Vagina (tissue), 2 donors: ENCODE measurements at places on chromosomes 6 and 20.

DNA sequence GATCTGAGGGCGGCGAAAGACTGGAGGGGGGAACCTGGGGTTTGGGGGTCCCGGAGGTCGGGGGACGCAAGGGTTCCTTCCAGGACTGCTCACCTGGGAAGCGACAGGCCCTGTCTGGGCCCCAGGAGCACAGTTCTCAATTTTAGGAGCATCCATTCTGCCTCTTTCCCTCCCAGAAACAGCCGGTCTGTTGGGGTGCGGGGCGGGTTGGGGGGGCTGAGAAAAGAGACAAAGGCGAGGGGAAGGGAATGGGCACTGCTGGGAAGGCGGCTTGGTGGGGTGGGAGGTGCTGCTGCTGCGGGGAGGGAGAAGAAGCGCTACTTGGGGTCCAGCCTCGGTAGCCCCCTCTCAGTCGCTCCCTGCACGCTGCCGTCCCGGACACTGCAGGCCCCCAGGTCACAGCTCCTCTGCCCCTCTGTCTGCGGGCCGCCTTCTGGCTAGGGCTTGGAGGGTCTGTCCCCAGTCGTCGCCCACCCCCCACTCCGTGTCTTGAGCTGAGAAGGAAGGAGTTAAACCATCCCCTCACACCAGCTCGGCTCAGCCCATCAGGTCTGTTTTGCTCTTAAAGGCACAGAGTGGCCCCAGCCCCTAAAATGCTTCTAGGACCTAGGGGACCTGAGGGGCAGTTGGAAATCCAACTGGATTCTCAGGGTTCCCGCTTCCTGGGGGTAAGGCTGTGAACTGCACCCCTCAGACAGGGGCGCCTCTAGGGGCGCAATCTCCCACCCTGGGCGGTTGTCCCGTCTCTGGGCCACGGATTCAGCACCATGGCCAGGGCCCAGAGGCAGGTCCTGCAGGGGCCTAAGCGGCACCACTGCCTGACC, 690 bp downstream of the GDAP1L1 start:
- DNase-seq = no peak

GRCh38 chr6:16684896-16685554, 76.2 kb downstream of the ATXN1 start:
- no peak for DNase-seq

DNA sequence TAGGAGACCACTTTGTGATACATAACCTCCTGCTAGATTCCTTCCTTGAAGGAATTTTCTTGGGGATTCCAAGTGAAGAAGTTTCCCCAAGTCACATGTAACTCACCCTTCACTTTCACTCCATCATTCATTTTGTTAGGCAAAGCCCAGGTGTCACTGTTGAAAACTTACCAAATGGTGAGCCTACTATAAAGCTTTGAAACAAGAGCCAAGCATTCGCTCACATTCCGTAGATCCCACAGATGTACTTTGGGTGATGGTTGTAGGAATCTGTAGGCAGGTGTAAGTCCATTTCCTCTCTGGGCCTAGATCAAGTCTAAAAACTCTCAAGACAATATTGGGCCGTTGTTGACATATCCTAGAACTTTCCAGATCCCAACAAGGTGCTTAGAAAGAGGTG, 74.1 kb downstream of the PRDM1 start:
- no peak for DNase-seq

GRCh38 chr20:44627364-44628010, 24.0 kb downstream of the ADA start:
- DNase-seq = no peak

GRCh38 chr6:170082531-170083187, 208.2 kb downstream of the DLL1 start:
- no peak for DNase-seq

GRCh38 chr6:163878698-163879097, 464.2 kb downstream of the QKI start:
- no peak for DNase-seq

GRCh38 chr6:16334671-16335070, 96.3 kb downstream of the GMPR start:
- DNase-seq = peak; percentile 96

GRCh38 chr20:2606507-2607006, 45.9 kb upstream of the NOP56 start:
- DNase-seq = no peak

- DNase-seq = no peak
Measured at GRCh38 chr6:115577270-115577669, 483.4 kb downstream of the FRK start.

DNA sequence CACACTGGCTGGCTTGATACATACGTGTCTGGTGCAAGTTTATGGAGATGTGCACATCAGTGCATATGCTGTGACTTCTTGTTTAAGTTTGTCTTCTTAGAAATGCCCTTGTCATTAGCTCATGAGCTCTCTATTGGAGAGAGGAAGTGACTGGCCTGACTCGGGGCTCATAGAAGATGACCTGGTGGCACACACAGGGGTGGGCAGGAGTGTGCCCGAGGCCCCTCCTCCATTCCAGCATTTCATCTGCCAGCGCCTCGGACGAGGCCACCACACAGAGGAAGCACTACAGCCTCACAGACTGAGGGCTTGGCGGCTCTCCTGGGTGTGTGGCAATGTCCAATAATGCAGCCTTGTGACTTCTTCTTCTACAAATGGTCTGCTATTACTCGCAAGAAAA, 109.7 kb downstream of the FAM120B start:
- DNase-seq = peak; percentile 8

- DNase-seq = peak; percentile 29
Measured at GRCh38 chr20:58109126-58109880, 119.2 kb downstream of the ANKRD60 start.

DNA sequence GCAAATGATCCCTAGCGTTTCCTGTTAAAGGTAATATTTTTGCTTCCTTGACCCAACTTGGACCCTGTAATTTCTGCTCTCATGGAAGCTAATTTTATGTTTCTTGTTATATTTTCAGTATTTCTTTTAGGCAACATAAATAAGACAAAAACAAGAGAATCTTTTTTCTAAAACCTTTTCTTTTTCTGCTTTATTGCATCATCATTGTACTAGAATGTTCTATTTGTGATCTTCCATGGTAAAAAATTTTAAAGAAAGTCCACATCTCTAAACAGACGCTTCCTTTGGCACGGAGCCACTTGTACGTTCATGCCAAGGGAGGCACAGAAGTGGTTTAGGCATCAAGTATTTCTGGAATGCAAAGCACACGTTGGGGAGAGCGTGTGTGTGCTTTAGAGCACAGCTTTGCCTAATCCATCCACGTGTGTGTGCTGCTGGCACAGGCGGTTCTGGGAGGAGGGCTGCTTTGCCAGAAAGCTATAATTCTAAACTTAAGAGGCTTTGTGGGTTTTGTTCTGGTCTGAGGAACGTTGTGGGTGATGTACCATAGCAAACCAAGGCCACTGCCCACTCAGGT, 98.3 kb downstream of the SASH1 start:
- DNase-seq = no peak

DNA sequence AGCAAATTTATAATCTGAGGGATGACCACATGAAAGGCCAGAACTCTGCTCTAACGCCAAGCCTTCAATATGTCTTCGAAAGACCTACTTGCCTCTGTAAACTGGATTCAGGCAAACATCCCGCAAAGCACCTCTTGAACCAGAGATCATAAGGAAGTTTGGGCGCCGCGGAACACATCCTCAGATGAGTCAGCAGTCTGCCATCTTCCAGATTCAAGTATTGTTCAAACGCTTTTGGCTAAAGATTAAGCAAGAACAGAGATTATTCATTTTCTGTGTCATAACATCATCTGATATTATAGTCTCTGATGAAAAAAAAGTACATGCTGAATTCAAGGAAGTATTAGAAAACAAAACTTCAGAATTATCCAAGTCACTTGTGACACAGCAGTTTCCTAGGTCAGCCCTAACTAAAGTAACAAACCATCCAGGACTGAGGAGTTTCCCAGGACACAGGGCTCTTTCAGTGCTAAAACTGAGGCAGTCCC, 20.8 kb downstream of the TBC1D7 start:
- no peak for DNase-seq

- DNase-seq = no peak
Measured at GRCh38 chr6:136111831-136112230, 138.3 kb downstream of the MTFR2 start.

DNA sequence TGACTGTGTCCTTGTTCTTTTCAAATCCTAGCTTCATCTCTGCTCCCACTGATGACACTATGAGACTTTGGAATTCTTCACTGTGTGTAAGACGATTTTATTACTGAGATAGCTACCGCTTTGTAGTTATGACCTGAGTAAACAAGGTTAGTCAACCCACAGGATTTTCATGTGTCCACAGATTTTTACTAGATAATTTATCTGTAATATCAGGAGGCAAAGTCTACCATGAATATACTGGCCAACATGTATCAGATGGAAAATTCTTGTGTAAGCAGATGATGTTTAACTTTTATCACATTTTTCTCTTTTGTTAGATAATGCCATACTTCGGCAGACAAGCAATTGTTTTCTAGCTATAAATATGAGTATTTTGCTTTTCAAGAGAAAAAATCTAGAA, 119.8 kb downstream of the SGK1 start:
- no peak for DNase-seq

GRCh38 chr6:3849681-3850450, 693 bp downstream of the FAM50B start:
- DNase-seq = no peak

- DNase-seq = no peak
Measured at GRCh38 chr6:34071884-34072379, 74.0 kb downstream of the GRM4 start.

GRCh38 chr6:23524548-23524947, 601.5 kb upstream of the NRSN1 start:
- DNase-seq = no peak

GRCh38 chr6:122114717-122115116, 284.7 kb upstream of the HSF2 start:
- DNase-seq = no peak

- DNase-seq = no peak
Measured at GRCh38 chr20:44746367-44747165, 901 bp downstream of the KCNK15 start.

DNA sequence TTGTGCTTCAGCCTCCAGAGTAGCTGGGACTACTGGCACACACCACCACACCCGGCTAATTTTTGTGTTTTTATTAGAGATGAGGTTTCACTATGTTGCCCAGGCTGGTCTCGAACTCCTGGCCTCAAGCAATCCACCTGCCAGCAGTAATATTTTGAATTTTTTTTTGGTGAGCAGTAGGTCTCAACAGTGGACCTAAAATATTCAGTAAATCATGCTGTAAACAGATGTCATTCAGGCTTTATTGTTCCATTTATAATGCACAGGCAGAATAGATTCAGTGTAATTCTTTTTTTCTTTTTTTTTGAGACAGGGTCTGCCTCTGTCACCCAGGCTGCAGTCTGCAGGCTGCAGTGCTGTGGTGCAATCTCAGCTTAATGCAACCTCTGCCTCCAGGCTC, 69.7 kb downstream of the NCOA3 start:
- no peak for DNase-seq

DNA sequence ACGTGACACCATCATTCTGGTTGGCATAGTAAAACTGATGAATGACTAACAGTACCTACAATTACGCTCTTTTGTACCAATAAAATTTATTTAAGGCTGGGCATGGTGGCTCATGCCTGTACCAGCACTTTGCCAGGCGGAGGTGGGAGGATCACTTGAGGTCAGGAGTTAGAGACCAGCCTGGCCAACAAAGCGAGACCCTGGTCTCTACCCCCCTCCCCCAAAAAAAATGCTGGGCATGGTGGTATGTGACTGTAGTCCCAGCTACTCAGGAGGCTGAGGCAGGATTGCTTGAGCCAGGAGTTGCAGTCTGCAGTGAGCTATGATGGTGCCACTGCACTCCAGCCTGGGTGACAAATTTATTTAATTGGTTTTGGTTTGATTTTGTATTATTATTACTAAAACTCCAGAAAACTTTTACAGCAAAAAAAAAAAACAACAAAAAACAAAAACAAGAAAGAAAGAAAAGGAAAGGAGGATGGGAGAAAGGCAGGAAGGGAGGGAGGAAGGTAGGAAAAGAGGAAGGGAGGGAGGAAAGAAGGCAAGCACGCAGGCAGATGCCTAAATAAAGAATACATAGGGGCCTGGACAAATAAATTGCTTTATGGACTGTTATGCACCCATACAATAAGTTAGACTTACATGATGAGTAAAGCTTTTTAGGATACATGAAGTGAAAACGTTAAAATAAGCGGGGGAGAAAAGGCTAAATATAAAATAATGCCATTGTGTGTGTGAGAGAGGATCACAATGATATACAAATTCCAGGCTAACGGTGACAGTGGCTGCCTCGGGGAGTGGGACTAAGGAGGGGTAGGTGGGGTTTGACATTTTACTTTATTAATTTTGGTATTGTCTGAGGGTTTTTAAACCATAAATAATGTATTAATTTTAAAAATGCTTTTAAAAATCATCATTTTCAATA, 682 bp upstream of the ZSCAN9 start:
- DNase-seq = no peak

- no peak for DNase-seq
Measured at GRCh38 chr6:53715434-53715833, 49.9 kb upstream of the KLHL31 start.

- DNase-seq = no peak
Measured at GRCh38 chr20:18773566-18773965, 40.0 kb upstream of the SCP2D1 start.

DNA sequence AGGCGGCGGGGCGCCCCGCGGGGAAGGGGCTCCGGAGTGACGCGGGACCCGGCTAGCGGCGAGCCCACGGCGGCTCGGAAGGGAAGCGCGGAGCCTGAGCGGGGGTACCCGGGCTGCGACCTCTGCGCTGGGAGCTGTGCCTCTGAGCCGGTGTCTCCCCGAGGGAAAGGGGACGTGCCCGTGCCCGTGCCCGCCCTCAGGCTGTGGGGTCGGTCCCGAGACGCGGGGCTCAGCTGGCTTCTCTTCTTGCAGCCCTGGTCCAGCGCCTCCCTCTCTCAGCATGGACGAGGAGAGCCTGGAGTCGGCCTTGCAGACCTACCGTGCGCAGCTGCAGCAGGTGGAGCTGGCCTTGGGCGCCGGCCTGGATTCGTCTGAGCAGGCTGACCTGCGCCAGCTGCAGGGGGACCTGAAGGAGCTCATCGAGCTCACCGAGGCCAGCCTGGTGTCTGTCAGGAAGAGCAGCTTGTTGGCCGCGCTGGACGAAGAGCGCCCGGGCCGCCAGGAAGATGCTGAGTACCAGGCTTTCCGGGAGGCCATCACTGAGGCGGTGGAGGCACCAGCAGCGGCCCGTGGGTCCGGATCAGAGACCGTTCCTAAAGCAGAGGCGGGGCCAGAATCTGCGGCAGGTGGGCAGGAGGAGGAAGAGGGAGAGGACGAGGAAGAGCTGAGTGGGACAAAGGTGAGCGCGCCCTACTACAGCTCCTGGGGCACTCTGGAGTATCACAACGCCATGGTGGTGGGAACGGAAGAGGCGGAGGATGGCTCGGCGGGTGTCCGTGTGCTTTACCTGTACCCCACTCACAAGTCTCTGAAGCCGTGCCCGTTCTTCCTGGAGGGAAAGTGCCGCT, 686 bp downstream of the ZGPAT start:
- no peak for DNase-seq

DNA sequence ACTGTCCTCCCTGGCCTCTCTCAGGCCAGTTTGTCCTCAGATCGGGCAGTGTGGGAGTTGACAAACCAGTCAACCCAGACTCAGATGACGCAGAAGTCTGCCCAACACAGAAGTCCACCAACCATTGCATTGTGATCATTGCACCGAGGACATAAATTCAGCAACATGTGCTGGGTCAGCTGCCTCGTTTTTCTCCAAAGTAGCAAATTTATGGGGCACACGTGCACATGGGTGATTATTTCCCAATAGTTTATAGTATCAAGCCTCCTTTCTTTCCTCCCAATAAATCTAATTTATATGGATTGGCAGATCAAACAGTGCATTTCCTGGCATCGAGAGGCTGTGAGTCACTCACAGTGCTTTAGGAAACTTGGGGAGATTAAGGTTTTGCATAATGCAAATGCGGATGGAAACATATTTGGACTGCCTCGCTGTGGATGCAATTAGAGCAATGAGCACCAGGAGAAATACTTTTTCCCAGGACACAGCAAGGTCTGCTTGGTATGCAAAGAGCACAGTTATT, 413.7 kb upstream of the SULF2 start:
- DNase-seq = peak; percentile 95
